ENCODE measurements at places on chromosomes 2 and 18. TPM values are rescaled to one million over a fixed set of nuclear protein-coding genes. Genes with fewer than 3 reads are reported as not detected.

The CAPN14 gene
- not detected for total RNA-seq

- no peak for DNase-seq
- H3K27me3 ChIP-seq = peaks cover 48% of the 10 kb centered on the region
- no peaks in the 10 kb centered on the region for H3K4me1 ChIP-seq
- H3K4me3 ChIP-seq = no peak overlapping the region
- no peaks in the 10 kb centered on the region for H3K36me3 ChIP-seq
These were observed 163.4 kb downstream of the MSH2 start for GRCh38 chr2:47566207-47566858.

DNA sequence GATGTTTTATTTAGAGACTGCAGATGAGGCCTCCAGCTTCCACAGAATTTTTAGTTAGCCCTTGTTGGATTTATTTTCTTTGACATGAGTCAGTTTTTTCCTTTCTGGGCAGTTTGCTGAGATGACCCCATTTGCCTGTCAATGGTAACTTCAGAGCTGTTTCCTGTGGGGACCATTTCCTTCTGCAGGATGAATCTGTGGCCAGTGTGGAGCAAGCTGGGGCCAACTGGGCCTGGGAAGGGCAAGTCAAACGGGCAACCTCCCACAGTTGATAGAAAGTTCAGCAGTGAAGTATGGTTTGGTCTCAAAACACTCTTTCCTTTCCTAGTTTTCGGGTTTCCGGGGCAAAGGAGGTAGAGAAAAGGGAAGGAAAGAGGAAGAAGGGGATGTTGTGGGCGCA lies 291.4 kb upstream of the NRP2 start:
- H3K27ac ChIP-seq = no peak overlapping the region
- H3K36me3 ChIP-seq = no peaks in the 10 kb centered on the region
- H3K4me3 ChIP-seq = no peak overlapping the region
- H3K27me3 ChIP-seq = no peaks in the 10 kb centered on the region
- no peak for DNase-seq
- peaks cover 4% of the 10 kb centered on the region for H3K4me1 ChIP-seq

DNA sequence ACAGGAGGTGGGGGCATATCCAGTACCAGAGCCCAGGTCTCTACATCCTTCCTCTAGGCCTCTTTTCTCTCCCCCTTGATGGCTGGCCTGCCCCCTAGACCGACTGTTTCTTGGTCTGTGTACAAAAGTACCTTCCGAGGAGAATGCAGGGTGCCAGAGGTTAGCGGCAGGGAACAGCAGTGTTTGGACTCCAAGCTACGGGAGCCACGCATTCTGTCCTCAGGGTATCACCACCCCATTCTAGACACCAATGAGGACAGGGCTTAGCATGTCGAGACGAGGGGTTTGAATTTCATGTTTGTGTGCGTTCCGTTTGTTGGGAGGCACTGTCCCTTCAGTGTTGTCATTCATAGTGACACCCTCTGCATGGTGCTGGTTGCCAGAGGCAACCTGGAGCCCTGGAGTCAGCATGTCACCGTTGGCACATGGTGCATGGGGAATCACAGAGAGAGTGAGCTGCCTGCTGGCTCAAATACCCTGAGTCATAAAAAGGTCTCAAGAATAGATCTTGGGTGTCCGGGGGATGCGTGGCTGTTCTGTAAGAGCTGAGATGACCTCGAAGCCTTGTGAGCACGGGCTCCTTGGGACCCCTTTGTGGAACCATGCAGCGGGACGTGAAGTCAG lies 57.2 kb upstream of the LDLRAD4 start:
- DNase-seq = no peak
- peaks cover 8% of the 10 kb centered on the region for H3K4me1 ChIP-seq
- H3K27me3 ChIP-seq = no peaks in the 10 kb centered on the region

DNA sequence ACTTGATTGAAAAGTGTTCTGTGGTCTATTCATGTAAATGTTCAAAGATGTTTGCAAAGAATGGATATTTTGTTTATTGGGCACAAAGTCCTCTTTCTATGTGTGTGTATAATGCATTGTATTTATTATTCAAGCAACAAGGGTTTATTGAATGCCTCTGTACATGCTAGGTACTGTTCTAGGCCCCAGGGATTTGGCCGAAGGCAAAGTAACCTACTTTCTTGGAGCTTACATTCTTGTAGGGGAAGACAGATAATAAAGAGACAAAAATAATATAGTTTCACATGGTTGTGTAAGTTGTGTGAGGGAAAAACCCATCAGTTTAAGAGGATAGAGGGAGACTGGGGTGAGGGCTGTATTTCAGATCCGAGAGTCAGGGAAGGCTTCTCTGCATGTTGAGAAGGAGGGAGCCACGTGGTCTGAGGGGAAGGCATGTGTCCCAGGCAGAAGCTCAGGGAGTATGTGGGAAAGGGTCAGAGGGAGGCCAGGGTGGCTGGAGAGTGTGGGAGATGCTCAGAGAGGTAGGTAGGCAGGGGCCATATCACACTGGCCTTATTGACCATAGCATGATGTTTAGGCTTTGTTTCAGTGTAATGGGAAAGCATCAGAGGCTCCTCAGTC lies 40.4 kb upstream of the GPR155 start:
- 0 out of 2 replicates have a peak, but pooled peaks cover 3% of the 10 kb centered on the region for H3K4me1 ChIP-seq
- no peaks in the 10 kb centered on the region for H3K36me3 ChIP-seq
- H3K27ac ChIP-seq = no peak overlapping the region
- H3K4me3 ChIP-seq = no peak overlapping the region
- peaks cover 18% of the 10 kb centered on the region for H3K27me3 ChIP-seq
- no peak for DNase-seq

The UCN gene
- total RNA-seq = not detected

- peaks cover 69% of the 10 kb centered on the region for H3K4me1 ChIP-seq
- peak overlapping the region; percentile 57 for H3K27ac ChIP-seq
- DNase-seq = no peak
- H3K27me3 ChIP-seq = no peaks in the 10 kb centered on the region
These were observed 20.8 kb downstream of the RBMS1 start for GRCh38 chr2:160472839-160473251.

The NYAP2 gene
- not detected for total RNA-seq

- no peaks in the 10 kb centered on the region for H3K27me3 ChIP-seq
- peaks cover 14% of the 10 kb centered on the region for H3K4me1 ChIP-seq
- H3K27ac ChIP-seq = no peak overlapping the region
- no peaks in the 10 kb centered on the region for H3K36me3 ChIP-seq
These were observed 42.5 kb upstream of the ASAP2 start for GRCh38 chr2:9164112-9164608.

GRCh38 chr2:66340521-66340920 lies 94.4 kb upstream of the MEIS1 start:
- DNase-seq = no peak
- H3K27me3 ChIP-seq = 0 out of 2 replicates have a peak, but pooled peaks cover 5% of the 10 kb centered on the region
- no peak overlapping the region for H3K4me3 ChIP-seq
- H3K4me1 ChIP-seq = no peaks in the 10 kb centered on the region

DNA sequence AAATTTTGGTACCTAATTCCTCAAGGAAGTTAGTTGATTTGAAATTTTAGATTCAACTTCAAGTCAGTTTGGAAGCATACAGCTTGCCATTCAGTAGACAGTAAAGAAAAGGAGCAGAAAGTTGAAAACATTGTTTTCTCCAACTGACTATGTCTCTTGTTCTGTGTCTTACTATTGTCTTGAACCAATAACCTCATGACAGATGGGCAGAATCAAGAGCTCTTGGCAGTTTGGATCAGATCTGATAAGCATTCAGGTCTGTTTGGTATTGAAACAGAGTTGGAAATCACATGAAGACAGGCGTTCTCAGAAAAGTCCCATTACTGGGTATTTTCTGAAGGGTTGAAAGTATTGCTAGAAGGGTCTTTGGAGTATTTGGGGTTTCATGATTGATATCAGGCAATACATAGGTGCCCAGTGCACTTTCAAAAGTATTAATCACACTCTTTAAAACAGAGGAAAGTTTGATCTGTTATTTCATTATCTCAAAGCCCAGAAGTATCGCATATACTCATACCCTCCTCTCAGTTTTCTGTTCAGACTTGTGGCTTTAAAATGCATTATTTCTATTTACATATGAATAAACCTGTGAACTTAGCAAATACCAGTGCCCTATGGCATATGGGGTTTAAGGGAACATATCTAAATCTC lies 428.4 kb upstream of the ZEB2 start:
- H3K27ac ChIP-seq = no peak overlapping the region
- H3K4me1 ChIP-seq = peaks cover 27% of the 10 kb centered on the region
- no peak for DNase-seq
- H3K36me3 ChIP-seq = no peaks in the 10 kb centered on the region
- no peak overlapping the region for H3K4me3 ChIP-seq

DNA sequence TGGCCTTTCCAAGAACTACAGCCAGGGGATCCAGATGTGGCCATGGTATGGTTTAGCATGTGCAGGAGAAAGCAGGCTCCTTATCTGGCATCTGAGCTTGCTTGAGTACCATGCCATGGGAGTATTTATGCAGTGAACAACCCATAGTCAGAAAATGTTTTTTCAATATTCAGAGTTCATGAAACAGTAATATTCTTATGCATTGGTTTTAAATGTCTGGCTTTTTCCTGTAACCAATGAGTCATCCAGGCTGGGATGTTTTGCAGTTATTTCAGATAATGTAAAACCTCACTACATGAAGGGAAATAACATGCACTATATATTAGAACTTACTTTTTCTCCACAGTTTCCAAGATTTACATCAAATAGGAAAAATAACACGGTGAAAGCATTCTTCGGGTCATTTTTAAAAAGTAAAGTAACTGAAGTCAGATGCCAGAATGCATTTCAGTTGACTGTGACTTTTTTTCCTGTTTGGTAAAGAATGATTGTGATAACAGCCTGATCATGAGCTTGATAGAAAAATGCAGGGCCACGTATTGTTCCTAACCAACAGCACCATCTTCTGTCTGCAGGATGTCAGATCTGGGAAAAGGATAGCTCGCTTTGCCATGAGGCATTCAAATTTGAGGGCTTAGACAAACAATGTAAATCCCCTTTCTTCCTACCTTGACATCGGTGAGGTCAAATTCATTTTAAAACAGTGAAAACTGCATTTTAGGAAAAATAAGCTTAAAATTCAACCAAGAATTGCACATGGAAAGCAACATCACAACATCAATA lies 152.8 kb downstream of the DSC3 start:
- no peaks in the 10 kb centered on the region for H3K36me3 ChIP-seq
- no peaks in the 10 kb centered on the region for H3K4me1 ChIP-seq
- no peaks in the 10 kb centered on the region for H3K27me3 ChIP-seq
- no peak overlapping the region for H3K4me3 ChIP-seq
- no peak for DNase-seq
- H3K27ac ChIP-seq = no peak overlapping the region

DNA sequence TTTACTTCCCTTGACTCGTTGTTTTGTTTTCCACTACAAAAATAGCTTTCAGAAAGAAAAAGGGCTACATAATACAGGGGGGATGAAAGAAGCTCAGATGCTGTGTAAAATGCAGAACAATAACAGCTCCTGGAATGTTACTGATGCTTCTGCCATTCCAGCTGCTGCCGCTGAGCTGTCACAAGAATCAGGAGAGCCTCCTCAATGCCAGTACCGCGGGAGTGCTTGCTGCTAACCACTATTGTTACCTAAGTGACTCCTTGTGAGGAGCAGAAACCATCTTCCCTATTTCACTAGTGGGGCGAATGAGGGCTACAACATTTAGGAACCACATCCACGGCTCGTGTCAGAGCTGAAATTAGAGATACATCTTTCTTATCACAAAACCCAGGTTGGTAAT lies 384.8 kb downstream of the GALR1 start:
- no peaks in the 10 kb centered on the region for H3K4me1 ChIP-seq
- no peak for DNase-seq
- no peak overlapping the region for H3K27ac ChIP-seq
- H3K27me3 ChIP-seq = no peaks in the 10 kb centered on the region

- H3K27me3 ChIP-seq = peaks cover 12% of the 10 kb centered on the region
- H3K27ac ChIP-seq = no peak overlapping the region
- no peaks in the 10 kb centered on the region for H3K36me3 ChIP-seq
These were observed 62.5 kb downstream of the SLC4A3 start for GRCh38 chr2:219689676-219690628.

The ST8SIA5 gene
- total RNA-seq = 0.13 TPM

GRCh38 chr18:73258375-73259087 lies 390.7 kb upstream of the NETO1 start:
- no peaks in the 10 kb centered on the region for H3K36me3 ChIP-seq
- no peaks in the 10 kb centered on the region for H3K4me1 ChIP-seq

The VWC2L gene
- total RNA-seq = not detected

DNA sequence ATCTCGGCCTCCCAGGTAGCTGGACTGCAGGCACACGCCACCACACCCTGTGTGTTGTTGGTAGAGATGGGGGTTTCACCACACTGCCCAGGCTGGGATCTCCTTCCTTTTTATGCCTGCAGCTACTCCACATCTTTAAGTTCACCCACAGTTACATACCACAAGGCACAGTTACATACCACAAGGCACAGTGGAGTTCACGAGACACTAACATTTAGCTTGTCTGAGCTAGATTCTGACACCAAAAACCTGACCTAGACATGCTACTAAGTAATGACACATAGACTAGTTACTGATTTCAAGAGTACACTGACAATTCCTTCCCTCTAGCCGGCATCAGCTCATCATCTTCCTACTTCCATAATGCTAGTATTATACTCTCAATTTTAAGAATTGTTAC lies 4.3 kb downstream of the POLR2D start:
- no peak for DNase-seq
- H3K27ac ChIP-seq = no peak overlapping the region
- no peak overlapping the region for H3K4me3 ChIP-seq
- peaks cover 30% of the 10 kb centered on the region for H3K36me3 ChIP-seq
- H3K4me1 ChIP-seq = peaks cover 6% of the 10 kb centered on the region

DNA sequence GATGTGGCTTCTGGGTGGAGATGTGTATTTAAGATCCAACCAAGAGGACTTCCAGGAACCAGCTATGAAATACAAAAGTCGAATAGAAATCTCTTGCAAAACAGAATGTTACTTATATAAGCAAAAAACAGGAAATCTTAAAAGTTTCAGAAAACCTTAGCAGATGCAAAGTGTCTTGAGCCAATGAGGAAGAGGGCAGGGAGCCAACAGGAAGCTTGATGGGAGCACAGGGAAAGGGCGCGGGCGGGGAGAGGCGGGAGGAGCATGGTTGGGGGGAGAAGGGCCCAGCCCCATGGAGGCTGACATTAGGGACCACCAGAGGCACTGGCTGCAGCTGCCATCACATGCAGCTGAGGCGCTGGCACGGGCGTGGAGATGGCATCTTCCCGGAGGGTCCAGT lies 203.3 kb downstream of the SNTG2 start:
- H3K27me3 ChIP-seq = no peaks in the 10 kb centered on the region
- no peak overlapping the region for H3K4me3 ChIP-seq
- no peak overlapping the region for H3K27ac ChIP-seq
- no peak for DNase-seq
- H3K36me3 ChIP-seq = no peaks in the 10 kb centered on the region

DNA sequence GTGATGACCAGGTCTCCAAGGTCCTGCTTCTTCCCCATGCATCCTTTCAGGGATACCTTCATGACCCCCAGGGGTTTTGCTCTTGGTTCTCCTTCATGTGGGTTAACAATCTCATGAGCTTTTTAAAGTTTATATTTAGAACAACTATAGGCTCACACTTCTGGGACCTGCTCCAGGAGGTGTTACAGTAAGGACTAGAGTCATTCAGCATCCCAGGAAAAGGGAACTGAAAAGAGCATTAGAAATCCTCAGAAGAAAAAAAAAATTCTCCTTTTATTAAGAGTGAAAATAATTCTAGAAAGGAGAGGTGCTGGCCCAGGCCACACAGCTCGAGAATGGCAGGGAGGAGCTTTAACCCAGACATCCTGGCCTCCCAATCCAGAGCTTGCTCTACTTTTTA lies 66.5 kb downstream of the SETBP1 start:
- H3K4me1 ChIP-seq = peaks cover 13% of the 10 kb centered on the region
- no peaks in the 10 kb centered on the region for H3K36me3 ChIP-seq
- no peak for DNase-seq
